ENCODE measurements at places on chromosomes 7 and 10.

GRCh38 chr10:112587729-112588128, 140.7 kb downstream of the VTI1A start:
- no peak for DNase-seq

GRCh38 chr7:146117576-146117975, 975 bp downstream of the CNTNAP2 start:
- DNase-seq = no peak

GRCh38 chr7:47914717-47915615, 33.3 kb downstream of the PKD1L1 start:
- no peak for DNase-seq

GRCh38 chr10:35743851-35744250, 101.8 kb upstream of the FZD8 start:
- DNase-seq = no peak

GRCh38 chr7:134856091-134856490, 76.7 kb downstream of the CALD1 start:
- no peak for DNase-seq

DNA sequence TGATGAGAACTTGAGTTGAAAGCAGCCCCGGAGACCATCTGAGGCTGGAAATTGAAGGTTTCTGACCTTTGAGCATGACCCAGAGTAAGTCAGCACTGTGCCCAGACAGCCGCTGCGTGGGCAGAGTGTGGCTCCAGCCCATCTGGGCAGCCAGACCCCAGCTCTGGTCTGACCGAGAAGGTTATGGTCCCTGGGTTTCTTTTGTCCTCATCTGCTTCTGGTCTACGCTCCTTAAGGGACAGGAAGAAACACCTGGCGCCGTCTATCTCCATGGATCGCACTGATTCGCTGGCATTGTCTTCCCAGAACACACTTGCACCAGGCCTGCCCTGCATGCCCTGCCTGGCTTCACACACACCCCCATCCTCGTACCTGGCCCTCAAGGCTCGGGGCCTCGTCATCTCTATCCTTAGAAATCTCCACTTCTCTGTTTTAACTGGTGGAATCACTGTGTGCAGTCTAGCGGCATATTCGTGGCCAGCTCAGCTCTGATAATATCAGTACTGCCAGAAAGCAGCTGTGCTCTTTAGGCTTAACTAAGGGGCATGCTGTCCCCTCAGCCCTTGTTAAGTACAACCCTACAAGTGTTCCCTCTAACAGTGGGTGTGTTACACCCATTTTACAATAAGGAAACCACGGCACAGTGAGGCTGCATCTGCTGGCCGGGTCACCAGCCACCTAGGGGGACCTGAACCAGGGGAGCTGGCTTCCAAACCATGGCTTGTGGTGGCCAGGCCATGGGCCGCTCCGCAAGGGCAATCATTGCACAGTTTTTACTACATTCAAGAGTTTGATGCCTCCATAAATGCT, 127.7 kb downstream of the ADCY1 start:
- DNase-seq = no peak

GRCh38 chr7:1934017-1934416, 263.9 kb downstream of the ELFN1 start:
- no peak for DNase-seq
